ENCODE measurements at places on chromosomes 1 and 21. TPM values are rescaled to one million over a fixed set of nuclear protein-coding genes. Genes with fewer than 3 reads are reported as not detected.

GRCh38 chr1:46718340-46718726 is 581 bp downstream of the EFCAB14 start:
- DNase-seq, result peak; percentile 5

GRCh38 chr21:44711327-44712202 is at the start of gene TSPEAR:
TSS of gene TSPEAR (minus strand) at chr21:44711572. CDS start at chr21:44711514, 58 bp downstream.
- no peak for DNase-seq

DNA sequence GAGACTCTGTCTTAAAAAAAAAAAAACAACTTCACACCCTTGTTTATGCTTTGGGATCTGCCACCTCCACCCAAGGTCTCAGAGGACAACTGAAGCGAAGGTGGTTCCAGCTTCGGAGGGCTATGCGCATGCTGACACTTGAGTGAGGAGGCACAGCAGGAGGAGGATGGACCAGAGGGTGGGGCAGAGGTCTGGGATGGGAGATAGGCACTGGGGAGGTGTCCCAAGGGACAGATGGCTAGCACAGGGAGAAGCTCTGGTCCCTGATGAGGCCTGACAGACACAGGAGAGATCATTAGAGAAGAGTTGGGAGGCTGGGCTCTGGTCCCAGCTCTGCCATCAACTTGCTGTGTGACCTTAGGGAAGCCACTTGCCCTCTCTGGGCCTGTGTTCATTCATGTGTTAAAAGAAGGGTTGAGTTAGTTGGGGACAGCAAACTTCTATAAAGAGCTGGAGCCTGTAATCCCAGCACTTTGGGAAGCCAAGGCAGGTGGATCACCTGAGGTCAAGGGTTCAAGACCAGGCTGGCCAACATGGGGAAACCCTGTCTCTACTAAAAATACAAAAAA is 16.8 kb downstream of the E2F2 start:
- no peak for DNase-seq

- DNase-seq, result no peak
Observed at GRCh38 chr1:30650038-30650967, 73.1 kb downstream of the MATN1 start.

DNA sequence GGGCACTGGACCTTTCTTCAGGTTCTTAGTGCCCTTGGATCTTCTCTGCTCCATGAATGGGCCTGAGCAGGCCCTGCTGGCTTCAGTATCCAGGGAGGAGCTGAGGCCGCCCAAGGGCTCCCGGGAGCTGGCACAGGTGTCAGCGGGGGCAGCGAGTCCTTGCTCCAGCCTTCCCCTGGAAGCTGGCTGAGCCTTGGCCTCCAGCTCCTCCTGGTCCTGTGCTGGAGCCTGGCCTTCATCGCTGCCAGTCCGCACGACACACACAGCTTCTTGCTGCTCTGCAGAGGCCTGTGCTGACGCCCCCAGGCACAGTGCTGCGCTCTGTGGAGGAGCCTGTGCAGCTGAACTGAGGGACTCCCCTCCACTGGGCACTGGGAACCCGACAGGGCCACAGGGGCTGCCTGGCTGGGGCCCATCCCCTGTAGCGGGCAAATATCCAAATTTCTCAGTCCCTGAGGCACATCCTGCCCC is 1.7 kb downstream of the SPOCD1 start:
- DNase-seq, result no peak

Gene TMPRSS15
- 0.61 TPM for polyA plus RNA-seq
